ENCODE measurements at places on chromosomes 11 and 22.
A peak's percentile ranks its signal among the peaks of the same experiment; 100 is the strongest.

GRCh38 chr11:26247340-26247739 is 84.6 kb upstream of the ANO3 start:
- DNase-seq, result no peak

DNA sequence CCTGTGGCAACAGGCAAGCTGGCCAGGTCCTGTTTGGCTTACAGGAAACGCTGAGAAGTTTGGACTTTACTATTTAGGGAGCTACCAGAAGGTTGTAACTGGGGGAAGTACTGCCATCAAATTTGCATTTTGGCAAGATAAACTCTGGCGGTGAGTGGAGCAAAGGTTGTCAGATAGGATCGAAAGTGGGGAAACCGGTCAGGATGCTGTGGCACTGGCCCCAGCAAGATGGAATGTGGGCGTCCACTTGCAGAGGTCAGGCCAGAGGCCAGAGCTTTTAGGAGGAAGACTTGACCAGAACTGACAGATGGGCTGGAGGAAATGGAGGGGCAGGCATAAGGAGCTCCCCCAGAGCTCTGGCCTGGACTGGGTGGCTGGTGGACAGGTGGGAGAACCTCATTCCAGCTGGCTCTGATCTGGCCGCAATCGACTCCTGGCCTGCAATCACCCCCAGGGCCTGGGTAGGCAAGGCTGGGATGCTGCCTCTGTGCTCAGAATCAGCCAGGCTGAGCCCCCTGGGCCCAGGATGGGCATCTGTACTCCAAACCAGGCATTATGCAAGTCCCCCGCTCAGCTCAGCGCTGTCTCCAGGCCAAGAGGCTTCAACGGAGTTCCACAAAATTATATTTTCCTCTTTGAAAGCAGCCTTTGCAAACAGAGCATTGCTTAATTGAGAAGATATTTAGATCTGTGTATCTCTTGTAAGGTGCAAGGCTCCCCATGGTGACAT is 178.3 kb upstream of the NECTIN1 start:
- no peak for DNase-seq

DNA sequence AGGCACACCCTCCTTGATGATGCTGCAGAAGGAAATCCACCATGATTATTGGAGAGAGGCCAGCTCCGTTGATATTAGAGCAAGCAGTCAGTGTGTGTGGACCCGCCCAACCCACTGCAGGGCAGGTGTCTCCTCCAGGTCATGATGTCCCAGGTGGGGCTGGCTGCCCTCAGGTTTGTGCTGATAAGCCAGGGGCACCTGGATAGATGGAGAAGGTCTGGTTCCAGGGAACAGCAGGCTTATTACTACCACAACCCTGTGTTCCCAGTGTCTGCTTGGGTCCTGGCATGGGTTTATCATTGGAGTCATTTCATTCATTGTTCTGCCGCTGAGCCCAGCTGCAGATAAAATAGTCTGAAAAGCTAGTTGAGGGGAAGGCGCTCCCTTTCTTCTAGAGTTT is 181.1 kb upstream of the NECTIN1 start:
- no peak for DNase-seq

DNA sequence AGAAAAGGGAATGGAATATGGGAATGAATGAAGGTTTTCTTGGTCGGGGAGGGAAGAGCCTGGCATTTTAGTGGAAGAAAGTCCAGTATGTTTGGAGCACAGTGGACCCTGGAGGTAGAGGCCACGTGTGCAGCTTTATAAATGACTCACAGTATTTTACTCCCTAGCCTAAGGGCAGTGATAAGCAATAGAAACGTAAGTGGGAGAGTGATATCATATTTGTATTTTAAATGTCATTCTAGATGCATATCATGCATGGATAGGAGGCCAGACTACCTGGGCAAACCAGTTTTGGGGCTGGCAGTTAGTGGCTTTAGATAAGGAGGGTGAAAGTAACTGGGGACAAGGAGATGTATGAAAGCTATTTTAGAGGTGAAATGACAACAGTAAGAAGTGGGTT is 174.1 kb downstream of the ARHGAP42 start:
- no peak for DNase-seq

- DNase-seq, result no peak
Measured at GRCh38 chr22:47835726-47836125, 1073.3 kb downstream of the TBC1D22A start.

DNA sequence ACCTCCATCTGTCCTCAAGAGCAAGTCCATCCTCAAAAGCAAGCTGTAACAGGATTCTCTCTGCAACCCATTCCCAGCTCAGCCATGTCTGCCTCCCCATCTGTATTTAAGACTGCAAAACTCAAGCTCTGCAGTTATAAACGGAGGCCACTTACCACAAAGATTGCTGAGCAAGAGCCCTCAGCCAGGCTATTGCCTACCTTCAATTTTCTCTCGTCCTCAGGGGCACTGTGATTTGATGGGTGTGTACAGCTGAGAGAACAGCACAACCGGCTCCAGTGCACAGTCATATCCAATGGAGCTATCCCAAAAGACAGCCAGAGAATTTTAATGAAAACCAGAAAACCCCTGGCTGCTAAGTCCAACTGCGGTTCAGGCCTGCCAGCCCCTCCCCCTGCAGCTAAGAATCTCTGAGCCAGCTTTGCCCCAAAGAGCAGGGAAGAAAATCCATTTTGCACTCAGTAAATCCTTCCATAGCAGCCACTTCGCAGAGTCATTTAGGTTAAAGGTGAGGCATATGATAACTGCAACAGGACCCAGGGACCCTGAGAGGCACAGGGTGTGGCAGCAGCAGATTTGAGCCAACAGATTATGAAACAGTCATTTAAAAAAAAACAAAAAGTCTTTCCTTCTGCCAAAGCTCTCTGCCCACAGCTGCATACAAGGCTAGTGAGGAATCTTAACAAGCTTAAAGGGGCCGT is 37.6 kb downstream of the RAB30 start:
- DNase-seq, result no peak

DNA sequence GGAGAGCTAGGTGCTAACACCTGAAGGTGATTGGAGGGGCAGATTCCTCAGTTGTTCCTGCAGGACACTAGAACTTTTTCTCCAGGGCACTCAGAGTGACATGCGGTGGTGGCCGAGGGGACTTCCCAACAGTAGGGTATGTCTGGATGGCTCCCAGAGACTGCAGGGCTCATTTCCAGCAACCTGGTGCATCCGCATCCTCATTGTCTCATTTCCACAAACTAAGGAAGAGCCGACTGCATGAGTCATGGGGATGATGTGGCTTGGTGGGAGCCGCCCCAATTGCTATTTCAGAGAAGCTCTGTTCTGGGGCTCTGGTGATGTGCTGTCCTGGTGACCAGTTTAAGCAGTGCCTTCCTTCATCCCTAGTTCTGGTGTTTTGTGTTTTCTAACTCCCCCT is 2.8 kb upstream of the ROBO4 start:
- DNase-seq, result no peak

- DNase-seq, result no peak
Measured at GRCh38 chr11:132464939-132465338, 1067.4 kb downstream of the OPCML start.

DNA sequence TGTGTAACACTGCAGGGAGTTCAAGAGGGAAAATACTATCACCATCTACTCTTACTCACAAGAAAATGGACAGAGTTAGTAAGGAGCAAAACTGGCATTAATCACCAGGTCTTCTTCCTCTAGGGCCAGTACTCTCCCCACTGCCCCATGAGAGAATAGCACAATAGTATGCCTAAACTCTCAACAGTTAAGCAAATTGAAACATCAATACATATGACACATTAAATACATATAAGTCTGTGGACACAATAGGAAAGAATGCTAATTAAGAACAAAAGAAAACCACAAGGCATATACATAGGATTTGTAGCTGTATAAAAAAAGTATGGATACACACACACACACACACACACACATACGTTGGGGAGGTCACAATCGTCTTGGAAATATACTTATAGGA is 197.9 kb upstream of the BDNF start:
- no peak for DNase-seq

DNA sequence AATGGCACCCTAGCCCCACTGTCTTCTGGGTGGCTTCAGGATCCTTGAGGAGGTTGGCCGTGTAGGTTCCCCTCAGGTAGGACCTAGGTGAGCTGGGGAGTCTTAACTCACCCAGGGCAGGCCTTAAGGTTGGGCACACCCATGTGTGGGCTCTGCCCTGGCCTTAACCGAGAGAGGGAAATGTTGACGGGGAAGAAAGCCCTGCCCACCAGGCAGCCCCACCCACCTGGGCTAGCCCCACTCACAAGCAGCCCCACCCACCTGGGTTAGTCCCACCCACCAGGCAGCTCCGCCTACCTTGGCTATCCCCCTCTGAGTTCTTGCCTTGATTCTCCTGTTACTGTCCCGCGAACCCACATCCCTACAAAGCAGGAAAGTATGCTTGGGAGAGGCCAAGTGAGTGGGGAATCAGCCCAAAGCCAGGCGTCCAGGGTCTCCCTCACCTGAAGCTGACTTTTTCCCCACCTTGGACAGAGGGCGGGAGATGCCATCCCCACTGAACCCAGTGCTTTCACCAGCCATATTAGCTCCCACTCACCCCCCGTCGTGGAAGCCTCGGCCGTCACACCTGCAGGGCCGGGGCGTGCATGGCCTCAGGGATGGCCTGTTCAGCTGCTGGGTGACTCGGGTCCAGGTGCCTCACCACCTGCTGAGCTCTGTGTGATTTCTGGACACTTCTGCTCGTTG is at the start of gene MYEOV:
Gene MYEOV, plus strand, starts transcription at position 337 of the 687 bp plus-strand sequence. CDS start 1,200 bp downstream, outside the sequence.
- DNase-seq, result peak; percentile 61

- DNase-seq, result no peak
Measured at GRCh38 chr11:79383874-79384273, 57.0 kb downstream of the TENM4 start.
